ENCODE measurements at places on chromosomes 13 and 19. TPM values are rescaled to one million over a fixed set of nuclear protein-coding genes. Genes with fewer than 3 reads are reported as not detected.
A peak's percentile ranks its signal among the peaks of the same experiment; 100 is the strongest.

The JSRP1 gene
- 0.66 TPM for total RNA-seq

The PLEKHA4 gene
- 10.7 TPM for total RNA-seq

DNA sequence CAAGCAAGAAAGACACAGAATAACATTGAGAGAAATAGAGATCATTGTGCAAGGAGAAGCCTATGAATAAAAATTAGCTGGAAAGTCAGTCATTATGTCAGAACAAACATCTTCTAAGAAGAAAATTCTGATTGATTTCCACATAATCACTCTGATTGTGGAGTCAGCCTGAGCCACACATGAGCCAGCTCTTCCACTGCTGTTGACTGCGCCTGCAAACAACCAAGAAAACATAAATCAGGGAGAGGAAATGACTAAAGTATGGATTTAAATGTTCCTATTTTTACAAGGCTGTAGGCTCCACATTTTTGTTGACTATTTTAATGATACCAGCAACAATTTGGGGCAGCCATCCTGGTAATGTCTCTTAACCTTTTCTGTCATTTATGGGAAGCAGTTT is 962.3 kb downstream of the EFNB2 start:
- no peaks in the 10 kb centered on the region for H3K4me1 ChIP-seq
- no peak for DNase-seq
- no peaks in the 10 kb centered on the region for H3K36me3 ChIP-seq
- H3K27ac ChIP-seq, result no peak overlapping the region
- no peak overlapping the region for H3K4me3 ChIP-seq

DNA sequence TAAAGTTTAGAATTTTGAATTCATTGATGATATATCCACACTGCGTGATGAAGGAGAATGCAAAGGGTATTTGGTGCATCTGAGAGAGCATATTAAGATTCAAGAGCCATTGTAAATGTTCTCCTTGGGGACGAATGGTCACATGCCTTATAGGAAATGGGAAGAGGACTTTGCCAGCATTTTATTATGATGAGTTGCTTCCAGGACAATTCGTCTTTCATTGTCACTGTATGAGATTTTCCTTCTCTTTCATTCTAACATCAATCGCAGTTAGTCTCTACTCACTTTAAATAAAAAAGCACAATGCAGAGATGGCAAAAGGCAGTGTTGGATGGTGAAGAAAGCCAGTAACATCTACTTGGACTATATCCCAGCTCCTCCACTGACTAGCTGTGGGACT is 21.4 kb downstream of the WDFY2 start:
- no peak overlapping the region for H3K4me3 ChIP-seq
- H3K27me3 ChIP-seq, result no peaks in the 10 kb centered on the region
- H3K36me3 ChIP-seq, result no peaks in the 10 kb centered on the region

DNA sequence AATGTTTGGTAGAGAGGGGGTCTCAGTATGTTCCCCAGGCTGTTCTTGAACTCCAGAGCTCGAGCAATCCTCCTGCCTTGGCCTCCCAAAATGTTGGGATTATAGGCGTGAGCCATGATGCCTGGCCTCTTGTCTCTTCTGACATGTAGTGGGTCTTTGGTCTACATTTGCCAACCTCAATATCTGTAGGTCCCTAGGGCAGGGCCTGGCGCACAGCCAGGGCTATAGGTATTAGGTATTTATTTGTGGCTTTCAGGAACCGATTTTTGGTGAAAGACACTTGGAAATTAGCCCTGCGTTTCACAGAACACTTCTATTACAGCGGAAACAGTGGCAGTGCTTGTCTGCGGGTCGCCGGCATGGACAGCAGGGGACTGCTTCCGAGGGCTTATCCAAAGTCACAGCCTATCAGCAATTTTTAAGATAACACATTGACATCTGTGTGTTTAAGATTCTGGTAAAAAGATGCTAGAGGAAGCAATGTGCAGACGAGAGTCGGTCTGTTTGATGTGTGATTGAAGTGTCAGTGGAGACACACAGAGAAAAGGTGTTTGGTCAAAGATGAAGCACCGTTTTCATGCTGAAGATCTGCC is 14.5 kb downstream of the ZNF536 start:
- H3K27ac ChIP-seq, result no peak overlapping the region
- H3K4me1 ChIP-seq, result no peaks in the 10 kb centered on the region
- peak; percentile 33 for DNase-seq
- no peak overlapping the region for H3K4me3 ChIP-seq
- H3K36me3 ChIP-seq, result no peaks in the 10 kb centered on the region

- H3K36me3 ChIP-seq, result peaks cover 9% of the 10 kb centered on the region
- H3K4me1 ChIP-seq, result no peaks in the 10 kb centered on the region
- H3K27ac ChIP-seq, result peak overlapping the region; percentile 44
- peak; percentile 62 for DNase-seq
Measured at GRCh38 chr19:3950871-3951861, 18.3 kb downstream of the NMRK2 start.

- no peak overlapping the region for H3K27ac ChIP-seq
- no peak overlapping the region for H3K4me3 ChIP-seq
- DNase-seq, result no peak
- no peaks in the 10 kb centered on the region for H3K27me3 ChIP-seq
Measured at GRCh38 chr13:74280093-74280794, 146.0 kb upstream of the KLF12 start.

DNA sequence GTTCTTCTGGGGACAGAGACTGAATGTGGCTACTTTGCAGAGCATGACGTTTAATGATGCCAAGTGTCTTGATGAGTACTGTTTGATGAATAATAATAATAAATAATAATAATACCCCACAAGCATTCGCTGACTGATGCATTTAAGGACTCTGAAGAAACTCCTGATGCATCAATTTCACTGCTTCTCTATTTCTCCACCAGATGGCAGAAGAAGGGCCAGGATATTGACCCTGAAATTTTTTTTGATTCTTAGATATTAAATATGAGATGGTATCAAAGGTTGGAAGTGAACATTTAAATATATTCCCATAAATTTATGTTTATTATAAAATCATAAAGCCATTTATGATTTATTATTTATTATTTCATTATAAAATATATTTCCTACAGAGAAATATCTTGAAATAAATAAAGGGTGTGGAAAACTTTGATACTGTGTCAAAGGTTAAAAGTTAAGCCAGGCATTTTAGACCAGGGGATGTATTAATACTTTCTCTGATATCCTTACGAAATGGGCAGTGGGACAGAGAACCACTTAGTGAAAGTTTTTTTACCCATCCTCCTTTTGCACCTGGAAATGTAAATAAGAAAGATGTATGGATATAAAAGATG is 170.9 kb downstream of the LACC1 start:
- no peak overlapping the region for H3K27ac ChIP-seq
- H3K4me3 ChIP-seq, result no peak overlapping the region
- DNase-seq, result no peak
- H3K4me1 ChIP-seq, result peaks cover 8% of the 10 kb centered on the region
- no peaks in the 10 kb centered on the region for H3K27me3 ChIP-seq

Measured in endodermal cell (in vitro differentiated cells).